ENCODE measurements at places on chromosomes 11 and 22.

DNA sequence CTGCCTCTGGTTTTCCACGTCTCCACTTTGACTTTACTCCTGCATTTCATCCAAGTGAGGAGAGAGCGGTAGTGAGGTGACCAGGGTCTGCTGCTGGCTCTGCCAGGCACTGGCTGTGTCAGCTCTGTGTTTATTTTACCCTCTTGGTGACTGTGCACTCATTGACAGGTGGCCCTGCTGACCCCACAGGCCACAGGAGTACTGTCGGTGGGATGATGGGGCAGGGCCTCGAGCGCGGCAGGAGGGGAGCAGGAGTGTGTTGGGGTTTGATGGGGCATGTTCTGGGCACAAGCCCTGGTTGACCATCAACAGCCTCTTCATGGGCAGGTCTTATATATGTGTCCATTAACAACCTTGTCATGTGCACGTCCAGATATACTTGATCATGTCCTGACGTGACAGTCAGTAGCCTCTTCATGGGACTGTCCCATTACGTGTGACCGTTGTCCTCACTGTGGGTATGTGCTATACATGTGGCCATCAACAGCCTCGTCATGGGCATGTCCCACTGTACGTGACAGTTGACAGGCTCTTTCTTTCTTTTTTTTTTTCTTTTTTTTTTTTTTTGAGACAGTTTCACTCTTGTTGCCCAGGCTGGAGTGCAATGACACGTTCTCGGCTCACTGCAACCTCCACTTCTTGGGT is 31.4 kb upstream of the ACR start:
- no peak for DNase-seq

GRCh38 chr11:96287822-96288439 is 55.1 kb downstream of the MAML2 start:
- no peak for DNase-seq

- no peak for DNase-seq
Observed at GRCh38 chr11:77457340-77457739, 16.6 kb downstream of the PAK1 start.

GRCh38 chr11:122604621-122605020 is 50.9 kb upstream of the UBASH3B start:
- DNase-seq = no peak

DNA sequence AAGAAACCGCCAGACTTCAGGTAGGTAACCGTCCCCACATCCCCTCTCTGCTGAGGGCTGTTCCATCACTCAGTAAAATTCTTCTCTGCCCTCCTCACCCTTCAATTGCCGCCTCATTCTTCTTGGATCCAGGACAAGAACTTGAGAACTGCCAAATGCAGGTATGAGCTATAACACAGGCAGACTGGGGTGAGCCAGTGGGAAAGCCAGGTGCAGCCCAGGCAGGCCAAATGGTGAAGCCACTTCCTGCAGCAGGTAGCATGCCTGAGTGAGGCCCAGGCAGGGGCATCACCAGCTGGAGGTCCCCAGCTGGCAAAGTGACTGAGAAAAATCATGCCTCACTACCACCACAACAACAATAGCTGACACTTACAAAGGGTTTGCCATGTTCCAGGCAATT is 22.4 kb upstream of the API5 start:
- DNase-seq = no peak

GRCh38 chr22:25765016-25765367 is 23.0 kb downstream of the MYO18B start:
- DNase-seq = no peak

GRCh38 chr22:49027368-49027670 is 800.4 kb downstream of the BRD1 start:
- no peak for DNase-seq

GRCh38 chr11:67024410-67024809 is 1.5 kb downstream of the SYT12 start:
- DNase-seq = peak; percentile 64

DNA sequence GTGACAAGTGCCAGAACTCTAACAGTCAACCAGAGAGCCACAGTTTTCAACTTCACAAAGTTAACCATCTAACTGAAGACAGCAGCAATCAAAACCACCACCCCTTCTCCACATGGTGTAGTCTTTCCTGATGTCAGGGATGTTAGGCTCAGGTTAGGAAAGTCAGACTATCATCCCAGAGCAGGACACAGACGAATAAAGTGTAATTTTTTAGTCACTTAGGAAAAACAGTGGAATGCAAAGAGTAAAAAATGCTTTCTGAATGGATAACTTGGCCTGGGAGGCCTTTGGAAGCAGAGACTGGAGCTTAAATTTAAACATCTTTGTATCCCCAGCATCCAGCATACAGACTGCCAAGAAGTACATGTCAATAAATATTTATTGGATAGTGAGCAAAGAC is 15.4 kb downstream of the OR51B4 start:
- no peak for DNase-seq

GRCh38 chr11:64299847-64300648 is at the start of gene CATSPERZ:
CATSPERZ (plus strand) TSS chr11:64300358; CDS start chr11:64300411, 53 bp downstream.
- DNase-seq = no peak

DNA sequence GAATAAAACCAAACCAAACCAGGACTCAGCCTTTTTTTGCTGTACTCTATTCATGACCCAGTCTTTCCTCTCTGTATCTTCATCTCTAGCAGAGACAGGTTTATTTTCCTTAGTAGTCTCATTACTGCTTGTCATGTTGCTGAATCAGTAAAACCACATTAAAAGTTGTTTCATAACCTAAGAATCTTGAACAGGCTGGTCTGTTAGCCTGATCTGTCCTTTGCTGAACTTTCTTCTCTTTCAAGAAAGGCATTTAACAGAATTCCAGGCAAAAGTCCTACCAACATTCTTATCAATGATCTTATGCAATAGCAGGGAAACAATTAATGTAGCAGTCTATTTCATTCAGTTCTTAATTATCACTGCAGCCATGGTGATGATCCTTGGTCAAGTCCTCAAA is 197.7 kb downstream of the CASP12 start:
- no peak for DNase-seq

GRCh38 chr11:118618115-118618990 is 10.9 kb downstream of the PHLDB1 start:
- DNase-seq = no peak

DNA sequence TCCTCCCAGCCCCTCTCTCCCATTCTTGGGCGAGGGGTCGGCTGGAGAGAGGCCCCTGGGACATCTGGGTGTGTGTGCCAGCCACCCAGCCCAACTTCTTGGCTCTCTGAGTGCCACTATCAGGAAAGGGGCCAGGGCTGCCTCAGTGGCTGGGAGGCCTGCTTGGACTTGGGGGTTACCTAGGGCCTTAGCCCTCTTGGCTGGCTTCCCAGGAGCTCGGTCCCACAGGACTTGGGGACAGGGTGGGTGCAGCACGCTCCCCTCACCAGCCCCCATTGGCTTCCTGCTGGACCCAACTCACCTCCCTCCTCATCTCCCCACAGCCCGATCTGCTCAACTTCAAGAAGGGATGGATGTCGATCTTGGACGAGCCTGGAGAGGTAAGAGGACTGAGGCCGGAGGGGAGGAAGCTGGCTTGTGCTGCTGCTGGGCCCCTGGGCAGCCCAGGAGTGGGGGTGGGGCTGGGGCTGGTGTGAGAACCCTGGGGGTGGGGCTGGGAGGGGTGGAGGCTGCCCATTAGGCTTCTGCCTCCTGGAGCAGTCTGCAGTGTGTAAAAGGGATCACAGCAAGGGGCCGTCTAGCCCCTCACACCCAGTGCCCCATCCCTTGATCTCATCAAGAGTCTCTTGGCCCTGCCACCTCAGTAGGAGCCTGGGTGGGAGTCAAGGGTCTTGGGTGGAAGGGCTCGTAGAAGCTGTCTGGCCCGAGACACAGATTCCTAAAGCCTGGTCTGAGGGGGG is 54.8 kb downstream of the TRIOBP start:
- no peak for DNase-seq

GRCh38 chr11:32905028-32905667 is 12.5 kb downstream of the QSER1 start:
- no peak for DNase-seq

GRCh38 chr22:30212996-30213441 is 33.5 kb downstream of the LIF start:
- no peak for DNase-seq

DNA sequence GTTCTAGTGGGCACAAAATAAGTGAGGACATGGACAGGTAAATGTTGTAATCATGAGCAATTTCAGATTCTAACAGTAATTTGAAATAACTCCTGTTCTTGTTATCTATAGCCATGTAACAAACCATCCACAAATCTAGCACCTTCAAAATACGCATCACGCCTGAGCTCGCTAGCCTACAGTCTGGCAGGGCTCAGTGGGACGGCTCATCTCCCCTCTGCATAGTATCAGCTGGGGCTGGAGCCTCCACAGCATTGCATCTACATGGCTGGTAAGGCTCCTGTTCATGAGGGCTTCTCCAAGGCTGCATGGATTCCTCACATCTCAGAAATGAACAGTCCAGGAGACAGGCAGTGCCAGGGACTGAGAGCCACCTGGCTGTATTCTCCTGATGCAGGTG is 112.6 kb downstream of the KCNQ1 start:
- no peak for DNase-seq

DNA sequence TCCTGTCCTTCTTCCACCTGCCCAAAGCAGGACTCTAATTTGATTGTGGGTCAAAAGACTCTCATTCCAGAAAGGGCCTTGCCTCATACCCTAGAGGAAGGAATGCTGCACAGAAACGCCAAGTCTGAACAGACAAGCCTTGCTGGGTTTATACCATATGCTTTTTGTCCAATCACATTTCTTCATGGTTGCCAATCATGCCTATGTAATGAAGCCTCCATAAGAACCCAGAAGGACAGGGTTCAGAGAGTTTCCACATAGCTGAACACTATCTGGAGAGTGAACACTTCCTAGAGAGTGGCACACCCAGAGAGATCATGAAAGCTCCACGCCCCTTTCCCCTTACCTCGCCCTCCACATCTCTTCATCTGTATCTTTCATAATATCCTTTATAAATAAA is 4.8 kb upstream of the SAA2 start:
- no peak for DNase-seq

DNA sequence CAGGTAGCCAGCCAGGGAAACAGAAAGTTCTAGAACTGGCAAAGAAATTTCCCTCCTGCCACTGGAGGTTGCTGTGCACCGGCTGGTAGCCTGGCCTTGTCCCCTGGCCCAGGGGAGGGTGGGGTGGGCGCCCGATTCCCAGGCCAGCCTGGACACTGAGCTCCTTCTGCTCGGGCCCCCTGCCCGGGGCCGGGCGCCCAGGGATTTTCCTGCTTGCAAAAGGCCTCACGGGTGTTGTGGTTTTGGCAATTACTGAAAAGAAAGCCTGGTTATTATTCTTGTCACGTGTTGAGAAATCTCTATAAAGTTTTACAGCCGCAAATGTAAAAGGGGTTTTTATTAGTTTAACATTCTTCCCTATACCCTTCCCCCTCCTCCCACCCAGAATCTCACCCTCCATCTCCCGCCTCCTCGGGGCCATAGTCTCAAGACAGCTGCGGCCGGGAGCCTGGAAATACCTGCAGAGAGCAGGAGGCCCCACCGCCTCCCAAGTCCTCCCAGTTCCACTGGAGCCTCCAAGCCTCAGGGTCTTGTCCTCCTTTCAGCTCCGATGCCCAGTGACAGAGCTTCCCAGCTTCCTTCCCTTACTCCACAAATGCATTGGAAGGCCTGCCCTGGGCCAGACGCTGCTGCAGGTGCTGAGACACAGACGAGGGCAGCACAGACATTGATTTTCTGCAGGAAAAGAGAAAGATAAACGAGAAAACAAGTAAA is 1515.6 kb downstream of the TBC1D22A start:
- no peak for DNase-seq

- no peak for DNase-seq
Observed at GRCh38 chr11:87493516-87493915, 455.8 kb downstream of the TMEM135 start.

GRCh38 chr22:47369431-47370015 is 607.1 kb downstream of the TBC1D22A start:
- DNase-seq = no peak

DNA sequence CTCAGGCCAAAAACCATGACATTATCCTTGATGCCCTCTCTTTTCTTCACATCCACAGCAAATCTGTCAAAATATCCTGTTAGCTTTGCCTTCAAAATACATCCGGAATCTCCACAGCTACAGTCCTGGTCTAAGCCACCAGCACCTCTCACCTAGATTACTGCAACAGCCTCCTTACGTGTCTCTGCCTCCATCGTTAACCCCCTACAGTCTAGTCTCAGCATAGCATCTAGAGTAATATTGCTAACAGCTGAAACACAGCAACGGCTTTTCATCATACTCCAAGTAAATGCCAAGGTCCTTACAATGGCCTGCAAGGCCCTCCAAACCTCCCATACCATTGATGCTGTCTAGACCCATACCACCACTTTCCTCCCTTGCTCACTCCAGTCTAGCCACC is 4.4 kb downstream of the TSG101 start:
- no peak for DNase-seq

DNA sequence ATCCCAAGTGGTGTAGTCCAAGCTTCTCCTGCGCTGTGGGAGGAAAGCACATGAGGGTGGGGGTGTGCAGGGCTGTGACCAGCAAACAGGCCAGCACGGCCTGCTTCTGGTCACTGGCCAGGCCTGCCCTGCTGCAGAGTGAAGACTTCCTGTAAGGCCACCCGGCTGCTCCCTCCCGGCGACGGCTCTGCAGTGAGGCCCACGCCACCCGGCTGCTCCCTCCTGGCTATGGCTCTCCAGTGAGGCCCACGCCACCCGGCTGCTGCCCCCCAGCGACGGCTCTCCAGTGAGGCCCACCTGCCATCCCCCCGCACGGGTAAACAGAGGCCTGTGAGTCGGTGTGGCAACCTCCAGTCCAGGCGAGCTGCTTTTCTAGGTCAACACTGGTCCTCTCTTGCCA is 31.4 kb upstream of the BRSK2 start:
- no peak for DNase-seq

DNA sequence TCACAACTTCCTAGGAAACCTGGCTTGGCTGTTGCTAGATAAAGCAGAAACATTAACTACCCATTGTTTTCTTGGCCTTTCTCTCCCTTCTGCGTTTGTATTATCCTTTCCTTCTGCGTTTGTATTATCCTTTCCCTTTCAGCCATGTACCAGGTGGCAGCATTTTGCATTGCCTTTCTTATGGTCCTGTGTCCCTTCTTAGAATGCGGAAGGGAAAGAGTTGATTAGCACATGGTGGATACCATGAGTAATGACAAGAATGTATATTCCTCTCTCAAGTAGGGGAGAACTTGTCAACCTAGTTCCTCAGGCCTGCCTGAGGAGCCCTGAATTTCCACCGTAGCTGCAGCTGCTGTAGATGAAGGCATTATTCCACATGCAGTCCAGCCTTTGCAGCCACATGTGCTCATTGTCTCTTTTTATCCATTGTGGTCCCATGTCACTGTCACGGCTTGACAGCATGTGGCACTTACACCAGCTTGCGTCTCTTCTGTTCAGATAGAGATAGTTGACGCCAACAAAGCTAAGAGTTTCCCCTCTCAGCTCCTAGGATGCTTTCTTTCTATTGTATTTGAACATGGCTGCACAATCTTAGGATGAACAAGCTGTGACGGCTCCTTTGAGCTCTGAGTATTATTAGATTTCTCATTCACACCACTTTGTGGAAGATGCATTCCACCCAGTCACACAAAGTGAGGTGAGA is 44.8 kb downstream of the SLN start:
- no peak for DNase-seq

- DNase-seq = no peak
Observed at GRCh38 chr22:46649141-46650077, 29.2 kb downstream of the GRAMD4 start.

Measured in activated CD4-positive, alpha-beta T cell treated with anti-CD3 and anti-CD28 coated beads, Interleukin-2, amount 50 U/mL, for 48 hours (primary cell).